MCF 10A (cell line): ENCODE measurements at places on chromosomes 5 and 9.

GRCh38 chr5:134246771-134247427 lies 21.0 kb upstream of the PPP2CA start:
- DNase-seq: peak; percentile 36

DNA sequence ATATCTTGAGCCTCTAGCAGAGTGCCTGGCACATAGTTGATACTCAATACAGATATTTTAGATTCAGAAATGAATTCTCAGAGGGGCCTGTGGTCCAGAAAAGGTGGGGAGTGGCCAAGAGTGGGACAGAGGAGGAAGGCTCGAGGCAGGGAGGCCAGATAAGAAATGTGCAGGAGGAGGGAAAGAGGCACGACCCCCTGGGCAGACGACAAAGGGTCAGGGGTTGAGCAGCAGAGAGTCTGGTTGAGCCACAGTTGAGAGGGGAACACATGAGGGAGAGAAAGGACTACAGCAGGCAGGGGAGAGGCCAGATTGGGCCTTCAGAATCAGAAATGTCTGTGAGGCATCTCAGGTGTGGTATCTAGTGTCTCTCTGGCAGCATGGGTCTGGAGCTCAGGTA lies 89.1 kb downstream of the PSD2 start:
- no peak for DNase-seq

- no peak for DNase-seq
Measured at GRCh38 chr9:116792271-116792670, 105.2 kb downstream of the TRIM32 start.

- DNase-seq: no peak
Measured at GRCh38 chr5:111733571-111733970, 23.4 kb downstream of the NREP start.

- DNase-seq: no peak
Measured at GRCh38 chr5:125655156-125655555, 768.1 kb upstream of the GRAMD2B start.

DNA sequence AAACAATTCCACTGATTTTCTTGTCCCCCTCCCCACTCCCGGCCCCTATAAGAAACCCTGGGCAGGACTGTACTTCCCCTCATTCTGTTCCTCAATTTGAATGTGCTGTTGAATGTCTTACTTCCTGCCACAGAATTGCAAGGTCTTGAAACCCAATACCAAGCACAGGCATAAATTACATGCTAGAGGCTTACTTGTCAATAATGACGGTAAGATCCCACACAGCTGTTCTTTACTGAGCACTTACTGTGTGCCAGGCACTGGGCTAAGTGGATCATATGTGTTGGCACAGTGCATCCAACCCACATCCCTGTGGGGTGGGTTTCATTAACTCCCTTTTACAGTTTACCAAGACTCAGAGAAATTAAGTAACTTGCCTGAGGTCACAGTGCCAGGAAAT lies 63.4 kb downstream of the MVB12B start:
- no peak for DNase-seq

- no peak for DNase-seq
Measured at GRCh38 chr5:151730381-151730780, 28.1 kb downstream of the ATOX1 start.

- DNase-seq: no peak
Measured at GRCh38 chr9:32247168-32247567, 137.3 kb upstream of the ACO1 start.

DNA sequence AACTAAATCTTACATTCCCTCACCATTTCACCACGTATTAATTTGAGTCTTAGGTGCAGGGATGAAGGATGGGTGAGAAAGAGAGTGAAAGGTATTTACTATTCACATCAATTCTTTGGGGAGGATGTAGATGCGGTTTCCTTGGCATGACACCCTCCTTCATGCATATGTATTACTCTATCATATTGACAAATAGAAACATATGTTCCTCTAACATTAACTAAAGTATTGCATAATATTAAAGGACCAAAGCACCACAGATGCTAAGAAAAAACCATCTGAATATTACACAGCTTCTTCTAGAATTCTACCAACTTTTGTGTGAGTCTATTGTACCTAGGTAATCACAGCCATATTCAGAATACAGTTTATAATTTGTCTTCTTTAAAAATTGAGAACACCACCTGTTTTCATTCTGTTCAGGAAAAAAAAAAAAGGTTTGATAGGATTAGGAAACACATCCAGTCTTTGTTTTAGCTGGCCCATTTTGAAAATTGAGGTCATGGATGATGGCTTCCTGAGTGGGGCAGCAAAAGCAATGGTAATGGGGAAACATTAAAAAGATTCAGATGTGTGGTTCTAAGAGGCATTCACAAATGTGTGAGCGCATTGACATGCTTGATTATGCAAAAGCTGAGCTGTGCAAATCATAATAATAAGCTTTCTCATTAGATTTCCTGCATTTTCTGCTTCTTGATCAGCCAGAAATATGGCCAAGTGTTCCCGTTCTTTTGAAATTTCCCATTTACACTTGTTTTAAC lies 1011.5 kb upstream of the NUDT12 start:
- no peak for DNase-seq

DNA sequence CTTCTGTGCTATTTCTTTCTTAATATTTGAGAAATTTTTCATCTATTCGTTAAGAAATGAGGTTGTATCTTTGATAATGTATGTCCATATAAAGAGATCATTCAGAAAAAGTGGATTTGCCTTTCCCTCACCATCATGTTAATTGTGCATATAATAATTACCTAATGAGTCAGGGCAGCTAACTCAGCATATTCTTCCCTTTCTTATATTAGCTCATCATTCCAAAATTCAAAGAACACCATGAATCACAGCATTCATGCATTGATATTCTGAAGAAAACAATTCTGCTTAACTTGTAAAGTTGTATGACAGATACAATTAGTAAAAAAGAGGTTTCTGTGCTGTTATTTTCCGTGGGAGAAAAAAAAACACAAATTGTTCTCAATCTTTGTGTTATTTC lies 630.6 kb downstream of the TLE1 start:
- no peak for DNase-seq

GRCh38 chr9:7088611-7089010 lies 330.8 kb downstream of the KDM4C start:
- DNase-seq: no peak

DNA sequence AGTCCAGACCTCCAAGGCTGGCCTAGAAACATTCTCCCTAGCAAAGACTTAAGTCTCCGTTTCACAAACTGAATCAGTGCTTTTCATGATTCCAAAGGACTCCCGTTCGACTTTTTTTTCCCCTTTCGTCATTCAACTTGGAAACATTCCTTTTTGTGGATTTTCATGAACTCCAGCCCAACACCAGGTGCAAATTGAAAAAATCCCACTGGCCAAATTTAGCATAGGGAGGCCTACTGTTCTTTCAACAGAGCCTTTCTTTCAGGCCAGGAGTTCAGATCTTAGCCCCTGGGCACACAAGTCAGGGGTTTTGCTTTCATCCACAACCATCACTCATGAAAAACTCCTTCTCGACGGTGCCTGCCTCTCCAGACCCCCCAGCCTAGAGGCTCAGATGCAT lies 285.3 kb downstream of the PIK3R1 start:
- DNase-seq: no peak

GRCh38 chr9:61671276-61671973 lies 481.6 kb downstream of the SPATA31A7 start:
- no peak for DNase-seq

DNA sequence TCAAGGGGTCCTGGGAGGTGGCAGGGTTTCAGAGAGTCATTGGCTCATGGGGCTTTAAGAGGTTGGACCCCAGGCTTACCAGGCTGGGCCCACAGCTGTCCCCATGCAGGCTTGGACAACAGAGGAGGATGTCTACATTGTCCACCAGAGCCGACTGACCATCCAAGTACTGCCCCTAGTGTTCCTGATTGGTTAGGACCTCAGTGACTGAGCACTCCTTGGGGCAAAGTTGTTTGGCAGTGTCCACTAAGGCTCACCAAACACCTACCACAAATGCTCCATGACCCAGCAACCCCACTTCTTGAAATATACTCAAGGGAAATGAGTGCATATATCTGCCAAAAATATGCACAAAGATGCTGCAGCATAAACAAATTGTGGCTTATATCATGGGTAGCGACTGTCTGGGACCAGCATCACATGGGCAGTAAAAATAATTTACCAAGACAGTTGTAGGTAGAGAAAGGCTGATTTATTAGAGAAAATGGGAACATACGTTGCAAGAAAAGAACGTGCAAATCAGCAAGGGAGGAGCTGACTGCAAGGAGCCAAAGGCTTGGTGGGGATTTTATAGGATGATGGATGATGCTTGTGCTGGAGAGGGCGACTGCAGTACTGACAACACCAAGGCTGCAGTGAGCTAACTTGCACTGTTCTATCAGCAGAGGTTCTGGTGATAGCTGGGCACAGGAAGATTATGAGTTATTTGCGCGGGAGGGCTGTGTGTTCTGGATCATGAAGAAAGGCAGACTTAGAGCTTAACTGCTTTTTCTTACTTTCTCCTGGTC lies 265.2 kb downstream of the GADD45G start:
- no peak for DNase-seq

DNA sequence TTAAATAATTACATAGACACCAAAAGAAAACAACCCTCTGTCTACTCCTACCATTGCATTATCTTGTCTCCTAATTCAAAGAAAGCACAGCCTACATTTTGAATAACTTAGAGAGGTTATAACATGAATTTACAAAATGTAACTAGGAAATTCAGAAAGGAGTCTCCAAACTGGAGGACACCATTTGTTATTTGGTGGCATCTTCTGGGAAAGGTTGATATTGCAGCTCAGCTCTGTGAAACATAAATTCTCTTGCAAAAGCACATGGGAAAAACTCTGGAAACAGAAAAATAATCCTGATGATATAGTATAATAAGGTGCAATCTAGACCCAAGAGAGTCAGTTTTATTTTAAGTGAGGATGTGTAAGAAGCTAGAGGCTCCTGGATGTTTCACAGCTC lies 215.3 kb downstream of the MLLT3 start:
- no peak for DNase-seq

- DNase-seq: no peak
Measured at GRCh38 chr5:143521141-143521540, 117.7 kb upstream of the NR3C1 start.

DNA sequence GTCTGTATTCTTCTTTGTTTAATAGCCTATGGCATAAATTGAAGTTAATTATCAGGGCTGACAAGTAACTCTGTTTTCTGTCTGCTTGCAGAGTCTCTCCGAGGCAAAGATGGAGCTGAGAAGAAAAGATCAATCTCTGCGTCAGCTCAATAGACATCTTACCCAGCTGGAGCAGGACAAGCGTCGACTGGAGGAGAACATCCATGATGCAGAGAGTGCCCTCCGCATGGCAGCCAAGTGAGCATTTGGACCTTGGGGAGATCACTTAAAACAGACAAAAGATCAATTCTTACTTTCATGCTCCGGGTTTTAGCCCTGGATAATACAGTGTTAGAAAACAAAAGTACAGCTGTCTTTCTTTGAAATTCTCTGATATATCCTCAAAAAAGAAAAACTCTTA lies 293.8 kb downstream of the CCDC171 start:
- DNase-seq: no peak

DNA sequence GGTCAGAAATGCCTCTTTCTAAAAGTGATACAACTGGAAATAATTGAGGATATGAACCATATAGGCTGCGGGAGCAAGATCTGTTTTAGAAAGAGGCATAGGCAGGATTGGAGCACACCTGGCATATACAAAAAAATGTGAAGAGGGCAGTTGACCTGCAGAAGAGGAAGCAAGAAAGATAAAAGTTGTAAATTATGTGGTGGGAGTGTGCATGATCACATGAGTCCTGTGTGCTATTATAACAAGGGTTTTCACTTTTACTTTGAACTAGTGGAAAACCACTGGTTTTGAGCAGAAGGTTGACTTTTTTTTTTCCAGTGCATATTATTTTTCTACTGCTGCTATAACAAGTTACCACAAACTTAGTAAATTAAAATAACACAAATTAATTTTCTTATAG lies 489.3 kb downstream of the ANXA1 start:
- no peak for DNase-seq

GRCh38 chr5:172499287-172499686 lies 45.0 kb upstream of the SH3PXD2B start:
- no peak for DNase-seq

DNA sequence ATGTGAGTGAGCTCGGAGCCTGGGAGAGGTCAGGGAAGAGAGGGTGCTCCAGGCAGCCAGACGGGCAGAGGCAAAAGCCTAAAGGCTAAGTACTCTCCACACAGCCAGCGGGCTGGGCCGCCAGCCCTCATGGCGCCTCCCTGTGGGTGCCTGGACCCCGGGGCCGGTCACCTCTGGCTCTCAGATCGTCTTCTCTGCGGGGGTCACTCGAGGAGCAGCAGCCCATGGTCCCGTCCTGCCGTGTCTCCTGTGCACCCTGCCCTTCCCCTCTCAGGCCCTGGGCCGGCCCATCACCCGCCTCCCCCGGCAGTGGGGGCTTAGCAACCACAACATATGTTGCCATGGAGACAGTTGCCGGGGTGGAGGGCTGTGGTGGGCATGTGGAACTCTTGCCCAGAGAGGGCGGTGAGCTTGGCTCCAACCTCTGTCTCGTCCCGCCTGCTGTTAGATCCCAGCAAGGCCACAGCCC lies 4.2 kb downstream of the AK1 start:
- no peak for DNase-seq

GRCh38 chr9:85046475-85046874 lies 376.9 kb downstream of the NTRK2 start:
- no peak for DNase-seq

GRCh38 chr5:152864447-152864846 lies 459.4 kb upstream of the NMUR2 start:
- no peak for DNase-seq

DNA sequence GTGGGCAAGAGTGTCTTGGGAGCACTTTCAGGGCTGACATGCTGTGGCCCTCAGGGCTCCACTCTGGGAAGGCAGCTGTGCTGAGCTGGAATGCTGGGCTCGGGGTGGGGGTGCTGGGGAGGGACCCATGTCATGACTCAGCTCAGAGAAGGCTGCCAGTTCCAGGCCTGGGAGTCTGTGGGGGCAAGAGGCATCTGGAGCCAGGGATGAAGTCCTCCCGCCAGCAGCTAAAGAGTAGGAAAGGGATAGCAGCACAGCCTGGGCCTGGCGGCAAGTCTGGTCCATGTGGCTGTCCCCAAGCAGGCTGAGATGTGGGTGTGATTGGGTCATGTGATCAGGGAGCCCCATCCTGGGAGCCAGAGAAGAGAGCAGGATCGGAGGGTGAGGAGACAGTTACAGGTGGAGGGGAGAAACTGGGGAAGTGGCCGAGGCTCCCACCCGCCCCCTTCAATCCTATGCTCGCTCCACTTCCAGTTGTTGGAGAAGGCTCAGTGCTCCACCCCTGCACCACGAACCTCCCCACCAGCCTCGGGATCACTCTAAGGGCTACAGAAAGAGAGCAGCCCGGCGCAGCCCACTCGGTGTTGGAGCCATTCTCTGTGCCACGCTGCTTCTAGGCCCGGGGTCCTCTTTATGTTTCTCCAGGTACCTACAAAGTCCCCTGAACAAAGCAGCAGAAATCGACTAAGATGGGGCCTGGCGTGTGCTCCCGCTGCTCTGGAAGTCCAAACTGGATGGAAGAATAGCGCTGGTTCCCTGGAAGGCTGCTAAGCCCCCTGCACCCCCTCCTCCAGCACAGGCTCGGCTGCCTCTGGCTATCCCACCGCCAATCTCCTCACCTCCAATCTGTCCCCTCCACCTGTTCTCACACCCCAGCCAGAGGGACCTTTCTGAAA lies 12.0 kb downstream of the PDGFRB start:
- peak; percentile 96 for DNase-seq
